Cortex of kidney (tissue), 1 donor: ENCODE measurements at places on chromosomes 1 and 21.

- DNase-seq, result no peak
These were observed 161.8 kb downstream of the NFIA start for GRCh38 chr1:61244114-61244513.

DNA sequence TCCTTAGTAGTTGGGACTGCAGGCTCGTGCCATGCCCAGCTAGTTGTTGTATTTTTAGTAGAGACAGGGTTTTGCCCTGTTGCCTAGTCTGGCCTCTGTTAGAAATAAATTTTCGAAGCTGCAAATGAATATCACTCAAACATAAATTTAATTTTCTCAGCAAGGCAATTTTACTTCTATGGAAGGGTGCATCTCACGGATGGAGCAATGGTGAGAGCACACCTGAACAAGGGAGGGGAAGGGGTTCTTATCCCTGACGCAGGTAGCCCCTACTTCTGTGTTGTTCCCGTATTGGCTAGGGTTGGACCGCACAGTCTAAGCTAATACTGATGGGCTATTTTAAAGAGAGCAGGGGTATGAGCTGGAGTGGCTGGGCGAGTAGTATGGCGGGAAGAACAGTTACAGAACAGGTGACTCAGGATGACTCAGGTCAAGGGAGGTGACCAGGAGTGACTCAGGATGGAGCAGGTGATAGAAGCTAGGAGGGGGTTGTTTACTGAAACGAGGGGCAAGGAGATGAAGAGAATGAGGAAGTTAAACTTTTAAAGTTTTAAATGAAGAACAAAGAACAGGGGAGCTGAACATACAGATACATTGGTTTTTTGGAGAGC, 7.5 kb downstream of the MDM4 start:
- no peak for DNase-seq

DNA sequence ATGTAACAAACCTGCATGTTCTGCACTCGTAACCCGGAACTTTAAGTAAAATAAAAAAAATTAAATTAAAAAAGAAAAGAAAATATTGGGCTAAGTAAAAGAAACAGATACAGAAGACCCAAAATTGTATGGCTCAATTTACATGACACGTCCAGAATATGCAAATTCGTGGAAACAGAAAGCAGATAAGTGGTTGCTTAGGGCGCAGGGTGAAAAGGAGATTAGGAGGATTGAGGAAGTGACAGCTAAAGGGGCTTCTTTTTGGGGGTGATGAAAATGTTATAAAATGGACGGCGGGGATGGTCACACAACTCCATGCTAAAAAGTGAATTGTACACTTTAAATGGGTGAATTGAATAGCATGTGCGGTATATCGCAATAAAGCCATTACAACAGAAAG, 27.4 kb upstream of the ZBTB21 start:
- no peak for DNase-seq

- no peak for DNase-seq
These were observed 89.9 kb downstream of the SLC44A5 start for GRCh38 chr1:75520862-75521475.

- DNase-seq, result no peak
These were observed 38.6 kb upstream of the CPLANE2 start for GRCh38 chr1:16275591-16275990.

DNA sequence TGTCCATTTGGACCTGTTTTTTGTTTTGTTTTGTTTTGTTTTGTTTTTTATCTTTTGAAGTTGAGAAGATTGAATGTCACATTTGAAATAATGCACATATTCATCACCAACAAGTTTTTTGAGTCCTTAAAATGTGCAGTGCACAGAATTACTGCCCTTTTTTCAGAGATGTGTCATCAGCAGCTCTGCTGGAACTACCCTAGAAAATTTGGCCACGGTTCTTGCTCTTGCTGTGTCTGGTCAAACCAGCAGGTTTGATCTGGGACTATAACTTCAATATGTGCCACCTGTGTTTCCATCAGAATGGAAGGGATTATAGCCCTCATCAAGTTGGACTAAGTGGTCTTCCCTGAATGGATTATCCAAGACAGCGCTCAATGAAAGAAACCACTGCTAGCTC, 24.1 kb upstream of the CNN3 start:
- DNase-seq, result no peak

GRCh38 chr1:244326757-244327156, 125.0 kb downstream of the ADSS2 start:
- no peak for DNase-seq
